ENCODE measurements at places on chromosomes 16 and 17.

GRCh38 chr16:66004699-66005098 lies 361.8 kb upstream of the CDH5 start:
- DNase-seq = no peak

DNA sequence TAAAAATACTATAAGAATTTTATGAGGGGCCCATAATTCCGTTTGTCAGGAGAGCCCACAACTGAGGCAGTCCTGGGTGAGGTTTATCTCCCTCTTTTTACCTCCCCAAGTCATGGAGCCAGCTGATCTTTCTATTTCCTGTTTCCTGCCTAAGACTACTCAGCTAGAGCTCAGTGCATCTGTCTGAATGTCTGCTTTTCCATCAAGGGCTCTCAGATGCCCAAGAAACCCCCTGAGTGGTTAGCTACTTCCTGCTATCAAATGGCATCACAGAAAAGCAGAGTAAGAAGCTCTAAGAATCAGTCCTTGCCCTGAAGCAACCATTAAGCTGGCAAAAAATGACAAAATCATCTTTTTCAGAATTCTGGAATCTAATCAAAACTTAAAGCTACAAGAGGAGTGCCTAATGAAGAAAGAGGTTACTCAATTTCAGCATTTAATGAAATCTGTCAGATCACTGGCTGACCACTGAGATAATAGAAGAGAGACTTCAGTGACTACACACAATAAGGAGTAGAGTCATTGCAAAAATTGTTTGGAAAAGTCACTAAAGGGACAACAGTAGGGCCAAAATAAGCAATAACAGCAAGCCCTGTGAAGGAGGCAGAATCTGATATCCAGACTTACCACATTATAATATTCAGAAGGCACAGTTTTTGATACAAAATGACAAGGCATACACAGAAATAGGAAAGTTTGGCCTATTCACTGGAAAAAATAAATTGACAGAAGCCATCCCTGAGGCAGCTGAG lies 150.1 kb downstream of the CYB561 start:
- DNase-seq = no peak

DNA sequence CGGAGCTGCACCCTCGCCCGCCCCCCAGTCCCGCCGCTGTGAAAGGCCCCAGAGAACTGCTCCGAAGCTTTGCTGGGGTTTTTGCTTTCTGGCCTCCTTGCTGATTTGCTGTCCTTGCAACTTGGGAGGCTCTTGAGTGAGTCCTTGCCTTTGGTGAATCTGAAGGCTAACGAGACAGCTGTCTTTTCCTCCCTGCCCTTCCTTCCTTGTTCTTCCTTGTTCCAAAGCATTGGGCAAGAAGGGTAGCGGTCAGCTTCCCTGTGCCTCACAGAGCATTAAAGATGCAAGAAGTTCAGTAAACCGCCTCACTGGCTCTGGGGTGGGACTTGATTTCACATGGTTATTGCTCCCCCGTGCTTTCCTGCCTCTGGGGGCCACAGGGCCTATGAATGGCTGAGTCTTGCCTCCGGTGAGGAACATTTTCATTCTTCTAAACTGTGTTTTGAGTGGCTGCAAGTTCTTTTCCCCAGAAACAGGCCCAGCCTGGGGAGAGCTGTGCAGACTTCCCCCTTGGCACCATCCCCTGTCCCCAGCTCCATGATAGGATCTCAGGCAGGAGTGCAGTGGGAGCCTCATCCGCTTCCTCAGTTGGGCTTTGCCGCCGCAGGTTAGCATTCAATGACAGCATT lies 1.4 kb downstream of the YPEL2 start:
- no peak for DNase-seq

- DNase-seq = peak; percentile 82
Observed at GRCh38 chr17:36722121-36722902, 120.9 kb downstream of the MRM1 start.

GRCh38 chr16:52404546-52404945 lies 142.4 kb downstream of the TOX3 start:
- no peak for DNase-seq

GRCh38 chr17:31721291-31722025 lies 137.6 kb downstream of the COPRS start:
- no peak for DNase-seq

DNA sequence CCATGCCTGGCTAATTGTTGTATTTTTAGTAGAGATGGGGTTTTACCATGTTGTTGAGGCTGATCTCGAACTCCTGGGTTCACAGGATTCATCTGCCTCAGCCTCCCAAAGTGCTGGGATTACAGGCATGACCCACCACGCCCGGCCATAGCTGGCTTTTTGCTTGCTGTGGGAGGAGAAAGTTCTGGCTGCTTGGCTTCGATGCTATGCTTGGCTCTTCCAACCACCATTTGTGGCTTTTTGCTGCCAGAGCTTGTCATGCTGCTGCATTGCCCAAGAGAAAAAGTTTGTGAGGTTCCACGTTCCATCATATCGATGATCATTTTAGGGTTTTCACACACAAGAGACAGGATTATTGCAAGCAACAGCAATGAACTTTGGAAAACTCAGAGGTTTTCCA lies 16.2 kb downstream of the BMERB1 start:
- DNase-seq = no peak

DNA sequence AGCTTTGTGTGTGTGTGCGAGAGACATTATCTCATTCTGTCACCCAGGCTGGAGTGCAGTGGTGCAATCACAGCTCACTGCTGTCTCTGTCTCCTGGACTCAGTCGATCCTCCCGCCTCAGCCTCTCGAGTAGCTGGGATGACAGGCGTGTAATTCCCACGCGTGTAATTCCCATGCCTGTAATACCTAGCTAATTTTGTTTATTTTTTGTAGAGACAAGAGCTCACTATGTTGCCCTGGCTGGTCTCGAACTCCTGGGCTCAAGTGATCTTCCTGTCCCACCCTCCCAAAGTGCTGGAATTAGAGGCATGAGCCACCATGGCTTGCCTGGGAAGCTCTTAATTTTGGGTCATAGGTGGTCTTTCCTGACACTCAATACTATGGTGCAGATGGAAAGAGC lies 205.3 kb upstream of the TNRC6C start:
- no peak for DNase-seq

DNA sequence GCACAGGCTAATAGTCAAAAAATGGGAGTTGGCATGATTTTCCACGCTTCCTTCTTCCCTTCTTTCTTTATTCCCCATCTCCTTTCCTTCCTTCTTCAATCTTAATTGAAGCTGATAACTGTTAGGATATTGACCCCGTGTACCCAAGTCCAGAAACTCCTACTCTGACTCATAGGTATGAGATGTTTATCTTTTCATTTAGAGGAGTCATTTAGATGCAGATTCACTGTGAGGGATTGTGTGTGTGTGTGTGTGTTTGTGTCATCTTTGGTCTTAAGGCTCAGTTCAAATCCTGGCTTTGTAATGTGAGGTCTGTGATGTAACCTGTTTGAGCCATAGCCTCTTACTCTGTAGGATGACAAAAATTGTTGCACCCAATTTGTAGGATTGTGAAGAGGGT lies 332.0 kb upstream of the MAF start:
- DNase-seq = no peak

DNA sequence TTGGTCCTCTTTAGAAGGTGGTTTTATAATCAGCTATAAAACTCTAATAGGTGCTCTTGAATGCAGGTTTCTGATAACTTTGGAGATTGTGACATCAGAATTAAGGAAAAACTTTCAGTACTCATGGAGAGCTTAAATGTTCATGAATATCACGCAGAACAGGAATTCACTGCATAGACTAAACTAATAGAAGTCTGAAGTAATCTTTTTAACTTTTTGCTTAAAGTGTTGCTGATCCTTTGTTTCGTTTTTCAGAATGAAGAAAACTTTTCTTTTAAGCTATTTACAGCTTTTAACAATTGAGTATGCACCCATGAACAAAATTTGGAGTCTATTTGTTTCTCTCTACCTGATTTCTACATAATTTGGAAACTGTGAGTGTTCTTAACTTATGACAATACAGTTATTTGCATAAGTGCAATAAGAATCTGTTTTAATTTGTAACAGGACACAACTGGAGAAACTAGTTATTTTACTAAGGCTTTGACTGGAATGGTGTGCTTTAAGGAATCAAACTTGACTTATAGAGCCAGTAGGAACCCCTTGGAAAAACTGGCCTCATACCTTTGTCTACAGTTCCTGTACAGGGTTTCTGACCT lies 17.0 kb upstream of the TRIM25 start:
- DNase-seq = no peak

DNA sequence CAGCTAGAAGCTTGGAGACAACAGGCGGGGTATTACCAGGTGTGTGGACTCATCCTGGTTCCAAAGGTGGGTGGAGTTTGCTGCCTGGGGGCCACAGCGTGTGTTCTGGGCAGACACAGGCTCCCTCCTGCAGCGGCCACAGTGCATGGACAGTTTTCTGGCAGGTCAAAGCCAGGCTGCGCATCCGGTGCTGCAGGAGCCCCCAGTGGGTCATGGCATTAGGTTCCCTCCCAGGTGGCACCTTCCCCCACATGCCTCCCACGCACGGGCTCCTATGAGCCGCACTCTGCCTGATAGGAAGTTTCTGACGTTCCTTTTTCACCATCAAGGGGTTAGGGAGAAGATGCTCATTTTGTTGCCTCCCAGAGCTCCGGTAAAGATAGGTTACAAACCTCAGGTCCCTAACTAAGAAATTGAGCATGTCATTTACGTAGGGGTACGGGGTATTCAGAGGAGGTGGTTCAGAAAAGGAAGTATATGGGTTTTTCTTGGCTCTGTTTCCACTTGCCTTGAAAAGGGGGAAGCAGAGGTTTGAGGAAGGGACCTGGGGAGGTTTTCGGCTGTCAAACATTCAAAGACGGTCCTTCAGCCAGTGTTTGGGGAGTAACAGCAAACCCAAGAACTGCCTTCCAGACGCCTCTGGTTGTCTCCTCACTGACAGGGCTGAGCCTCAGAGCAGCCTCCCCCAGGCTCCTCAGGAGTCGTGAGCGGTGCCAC lies 32.7 kb upstream of the NAT9 start:
- DNase-seq = no peak

- DNase-seq = no peak
Observed at GRCh38 chr16:72426386-72426785, 254.4 kb upstream of the PMFBP1 start.

- no peak for DNase-seq
Observed at GRCh38 chr17:73933164-73933766, 270.2 kb upstream of the RPL38 start.

- DNase-seq = no peak
Observed at GRCh38 chr17:27573548-27573947, 57.4 kb upstream of the LGALS9 start.

GRCh38 chr17:39678340-39679116 lies 9.3 kb downstream of the PGAP3 start:
- no peak for DNase-seq

DNA sequence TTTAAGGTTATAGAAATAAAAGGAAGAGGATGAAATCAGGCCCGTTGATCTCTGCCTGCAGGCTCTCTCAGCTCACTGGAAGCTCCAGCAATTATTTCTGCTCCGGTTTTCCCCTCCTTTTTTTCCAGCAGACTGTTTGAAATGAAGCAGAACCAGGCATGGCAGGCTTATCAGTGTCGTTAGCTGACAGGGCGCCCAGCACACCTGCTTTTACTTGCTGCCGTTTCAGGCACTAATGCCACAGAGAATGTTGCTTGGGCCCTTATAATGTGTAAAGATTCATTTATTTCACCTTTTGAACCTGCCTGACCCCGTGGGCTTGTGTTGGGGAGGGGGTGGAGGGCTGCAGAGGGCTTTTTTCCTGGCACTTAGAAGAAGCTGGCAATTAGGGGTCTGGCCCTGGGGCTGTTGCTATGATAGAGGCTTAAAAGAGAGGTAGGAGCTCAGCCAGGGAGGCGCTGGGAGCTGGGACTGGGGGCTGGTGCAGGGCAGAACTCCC lies 108.1 kb downstream of the IRX3 start:
- DNase-seq = no peak

- peak; percentile 34 for DNase-seq
Observed at GRCh38 chr16:2912330-2913199, 834 bp downstream of the FLYWCH1 start.

GRCh38 chr16:11321662-11322061 lies 23.6 kb upstream of the RMI2 start:
- DNase-seq = no peak

DNA sequence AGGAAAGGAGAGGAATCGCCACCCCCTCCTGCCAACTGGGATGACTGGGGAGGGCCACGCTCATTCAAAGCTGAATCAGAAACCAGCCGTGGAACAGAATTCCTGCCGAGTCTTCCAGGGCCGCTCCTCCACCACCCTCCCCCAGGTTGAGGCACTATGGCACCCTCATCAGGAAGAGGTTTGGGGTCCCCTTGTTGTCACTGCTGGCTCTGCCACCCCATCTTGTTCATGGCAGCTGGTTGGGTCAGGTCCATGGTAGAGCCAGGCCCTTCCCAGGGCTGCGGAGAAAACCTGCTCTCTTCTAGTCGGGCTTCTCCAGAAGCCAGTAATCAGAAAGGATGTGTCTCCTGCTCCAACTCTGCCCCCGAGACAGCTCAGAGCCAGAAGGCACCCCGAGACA lies 41.8 kb downstream of the KCNJ12 start:
- no peak for DNase-seq

GRCh38 chr17:81086789-81087551 lies 52.0 kb downstream of the BAIAP2 start:
- no peak for DNase-seq

- DNase-seq = no peak
Observed at GRCh38 chr17:4879601-4880000, 19.7 kb upstream of the C17orf107 start.

DNA sequence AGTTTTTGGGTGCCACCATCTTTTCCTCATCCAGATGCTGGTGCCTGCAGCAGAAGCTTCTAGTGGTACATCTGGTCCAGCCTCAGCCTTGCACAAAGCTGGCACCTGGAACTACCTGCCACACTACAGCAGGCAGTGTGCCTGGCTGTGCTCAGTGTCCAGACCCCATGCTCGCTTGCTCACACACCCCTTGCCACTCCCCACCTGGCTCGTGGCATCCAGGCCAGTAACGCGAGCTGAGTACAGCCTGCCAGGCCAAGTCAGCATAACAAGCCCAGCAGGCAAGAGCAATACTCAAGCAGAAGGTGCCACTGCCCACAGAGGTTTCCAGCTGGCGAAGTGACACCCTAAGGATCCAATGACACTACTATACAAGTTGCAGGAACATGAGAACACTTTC lies 29.7 kb upstream of the KIF2B start:
- no peak for DNase-seq

DNA sequence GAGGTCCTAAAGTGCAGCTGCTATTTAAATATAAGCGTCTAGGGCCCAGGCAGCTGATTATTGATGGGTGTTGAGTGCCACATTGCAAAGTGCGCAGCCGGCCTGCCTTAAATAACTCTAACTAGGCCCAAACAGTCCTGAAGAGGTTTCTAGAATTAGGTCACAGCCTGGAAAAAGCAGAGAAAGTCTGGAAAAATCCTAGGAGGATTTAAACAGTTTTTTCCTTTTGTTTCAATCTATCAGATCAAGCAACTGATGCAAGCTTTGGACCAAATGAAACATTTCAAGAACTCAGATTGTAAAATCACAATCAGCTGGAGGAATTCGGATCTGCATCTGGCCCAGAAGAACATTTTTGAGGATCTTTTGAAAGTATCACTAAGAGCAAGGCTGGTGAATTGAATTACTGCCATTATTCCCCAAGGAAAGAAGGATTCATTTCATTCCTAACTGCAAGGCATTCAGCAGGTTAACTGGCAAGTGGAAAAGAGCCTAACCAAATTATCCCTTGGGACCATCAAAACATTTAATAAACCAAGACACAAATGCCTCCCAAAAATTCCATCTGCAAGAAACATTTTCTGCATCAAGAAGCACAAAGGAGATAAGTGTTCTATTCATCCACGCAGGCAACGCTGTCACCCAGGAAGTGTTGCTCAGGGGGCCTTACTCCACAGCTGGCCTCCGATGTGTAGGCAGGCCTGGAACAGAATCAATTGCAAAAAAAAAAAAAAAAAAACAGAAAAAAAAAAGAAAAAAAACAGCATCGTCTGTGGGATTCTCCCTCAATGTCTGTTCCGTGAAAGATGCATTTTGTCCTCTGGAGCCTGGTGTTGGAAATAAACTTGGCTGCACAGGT lies 46.1 kb downstream of the IRX3 start:
- DNase-seq = no peak

Measured in activated B cell treated with CpG ODN at 0.5 μM for 24 hours (primary cell).